ENCODE measurements at places on chromosomes 16 and 17.

DNA sequence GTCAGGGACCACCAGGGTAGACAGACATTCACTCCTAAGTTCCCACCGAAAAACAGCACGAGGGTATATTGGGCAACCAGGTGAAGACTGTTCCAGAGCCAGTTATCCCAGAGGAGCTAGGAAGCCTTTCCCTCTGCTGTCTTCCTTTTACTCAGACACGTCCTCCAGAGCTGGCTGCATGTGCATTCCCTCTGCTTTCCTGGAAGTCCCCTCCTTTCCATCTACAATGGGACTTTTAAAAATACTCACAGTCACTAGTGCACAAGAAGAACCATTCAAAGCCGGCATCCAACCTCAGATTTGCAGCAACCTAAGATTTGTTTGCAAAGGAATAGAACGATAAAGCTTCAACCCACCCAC is 32.5 kb upstream of the CRISPLD2 start:
- DNase-seq: no peak

DNA sequence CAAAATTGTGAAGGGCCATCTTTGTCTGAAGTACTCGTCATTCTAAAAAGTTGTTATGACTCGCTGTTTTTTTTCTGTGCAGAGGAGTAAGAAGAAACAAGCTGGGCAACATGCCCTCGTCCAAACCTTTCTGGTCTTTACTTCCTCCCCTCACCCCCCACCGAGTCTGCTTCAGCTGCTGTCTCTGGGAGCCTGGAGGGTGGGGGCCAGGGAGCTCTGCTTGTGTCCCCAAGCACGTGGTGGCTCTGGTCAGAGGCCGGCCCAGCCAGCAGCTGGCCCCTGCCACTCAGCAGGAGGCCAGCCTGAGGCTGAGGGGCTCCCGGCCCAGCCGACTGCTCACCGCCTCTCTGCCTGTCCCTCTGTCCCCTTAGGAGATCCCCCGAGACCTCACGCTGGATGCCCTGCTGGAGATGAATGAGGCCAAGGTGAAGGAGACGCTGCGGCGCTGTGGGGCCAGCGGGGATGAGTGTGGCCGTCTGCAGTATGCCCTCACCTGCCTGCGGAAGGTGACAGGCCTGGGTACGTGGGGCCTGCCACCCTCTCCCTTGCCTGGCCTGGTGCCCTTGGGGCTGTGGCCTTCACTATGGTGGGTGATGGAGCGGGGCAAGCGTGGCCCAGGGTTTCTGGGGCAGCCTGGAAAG is 53.7 kb upstream of the LGALS9 start:
- no peak for DNase-seq

GRCh38 chr17:46874906-46875305 is 23.5 kb downstream of the WNT9B start:
- DNase-seq: no peak

- DNase-seq: peak; percentile 53
These were observed 759 bp upstream of the TP53I13 start for GRCh38 chr17:29567554-29568330.

- DNase-seq: no peak
These were observed 29.3 kb downstream of the KIFC3 start for GRCh38 chr16:57773019-57773418.

- DNase-seq: no peak
These were observed 3.0 kb downstream of the SMCR8 start for GRCh38 chr17:18318117-18318516.

DNA sequence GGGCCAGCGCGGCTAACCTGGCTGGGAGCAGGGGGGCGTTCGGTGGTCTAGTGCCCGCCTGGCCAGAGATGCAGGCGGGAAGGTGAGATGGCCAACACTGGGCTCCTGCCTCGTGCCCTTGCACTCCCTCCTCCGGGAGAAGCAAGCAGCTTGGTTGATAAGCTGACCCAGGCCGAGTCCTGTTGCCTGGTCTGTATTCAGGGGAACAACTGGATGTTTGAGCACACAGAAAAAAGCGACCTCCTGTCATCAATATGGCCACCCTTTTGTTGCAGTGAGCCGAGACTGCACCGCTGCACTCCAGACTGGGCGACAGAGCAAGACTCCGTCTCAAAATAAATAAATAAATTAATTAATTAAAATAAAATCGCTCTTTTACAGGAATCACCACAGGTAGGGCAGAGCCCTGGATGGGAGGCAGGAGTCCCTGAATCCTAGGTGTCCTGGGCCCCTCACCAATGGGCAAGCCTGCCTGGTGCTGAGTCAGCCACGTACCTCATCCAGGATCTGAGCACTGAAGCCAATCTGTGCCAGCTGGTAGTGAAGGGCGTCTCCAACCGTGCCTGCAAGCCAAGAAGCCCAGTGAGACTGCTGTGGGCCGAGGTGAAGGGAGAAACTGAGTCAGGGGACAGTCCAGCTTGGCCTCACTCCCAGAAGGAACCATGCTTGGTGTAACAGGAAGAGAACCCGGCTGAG is 31.8 kb downstream of the HASPIN start:
- no peak for DNase-seq

- no peak for DNase-seq
These were observed 12.5 kb downstream of the DCAKD start for GRCh38 chr17:45038728-45039634.

DNA sequence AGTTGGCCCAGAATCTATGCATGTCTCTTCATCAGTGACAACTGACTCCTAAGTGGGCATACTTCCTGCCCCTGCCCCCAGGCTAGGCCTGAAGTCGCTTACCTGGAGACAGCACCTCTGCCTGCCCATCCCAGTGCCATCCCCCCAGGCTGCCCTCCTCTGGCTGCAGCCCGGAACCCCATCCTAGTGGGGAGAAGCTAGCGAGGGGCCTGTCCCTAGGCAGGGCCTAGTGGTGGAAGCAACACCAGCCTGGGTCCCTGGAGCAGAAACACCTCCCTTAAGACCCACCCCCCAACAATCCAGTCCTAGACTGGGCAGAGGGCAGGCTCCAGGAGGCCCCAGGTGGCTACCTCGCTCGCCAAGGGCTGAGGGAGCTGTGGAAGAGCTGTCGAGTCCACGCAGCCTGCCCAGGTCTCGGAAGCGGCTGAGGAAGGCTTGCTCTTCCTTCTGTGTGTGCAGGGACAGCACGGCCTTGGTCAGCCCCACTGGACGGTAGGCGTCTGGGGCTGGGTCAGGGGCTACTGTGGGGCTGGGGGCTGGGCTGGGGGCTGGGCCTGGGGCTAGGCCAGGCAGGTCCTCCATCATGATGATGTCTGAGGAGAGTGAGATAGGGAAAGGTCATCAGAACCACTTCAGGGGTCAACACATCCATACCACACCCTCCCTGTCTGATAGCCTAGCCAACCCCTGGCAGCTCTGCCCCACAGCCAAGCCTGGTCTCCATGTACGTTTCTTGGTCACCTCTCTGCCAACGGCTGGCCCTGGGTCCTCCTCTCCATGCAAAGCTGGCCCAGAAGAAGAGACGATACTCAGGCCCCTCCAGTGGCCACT is 7.6 kb downstream of the PER1 start:
- no peak for DNase-seq

DNA sequence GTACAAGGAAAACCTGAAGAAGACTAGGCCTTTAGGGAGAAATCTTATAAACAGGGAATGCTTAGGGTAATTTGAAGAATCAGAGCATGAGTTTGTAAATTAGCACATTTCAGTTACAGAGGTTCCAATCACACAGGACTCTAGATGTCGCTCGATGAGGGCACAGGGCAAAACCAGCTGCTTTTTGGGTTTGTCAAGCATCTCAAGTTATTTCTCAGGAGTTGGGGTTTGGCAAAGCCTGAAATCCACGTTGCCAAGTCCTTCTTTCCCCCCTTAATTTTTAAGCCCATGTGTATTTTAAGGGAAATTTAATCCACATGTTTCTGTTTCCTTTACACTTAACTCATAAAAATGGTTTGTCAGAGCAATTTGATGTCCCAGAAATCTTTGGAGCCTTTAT is 146.9 kb downstream of the ANKFN1 start:
- DNase-seq: no peak

- no peak for DNase-seq
These were observed 76.8 kb downstream of the CDK5R1 start for GRCh38 chr17:32563583-32563982.

- peak; percentile 49 for DNase-seq
These were observed 644 bp downstream of the NFAT5 start for GRCh38 chr16:69566240-69566980.

DNA sequence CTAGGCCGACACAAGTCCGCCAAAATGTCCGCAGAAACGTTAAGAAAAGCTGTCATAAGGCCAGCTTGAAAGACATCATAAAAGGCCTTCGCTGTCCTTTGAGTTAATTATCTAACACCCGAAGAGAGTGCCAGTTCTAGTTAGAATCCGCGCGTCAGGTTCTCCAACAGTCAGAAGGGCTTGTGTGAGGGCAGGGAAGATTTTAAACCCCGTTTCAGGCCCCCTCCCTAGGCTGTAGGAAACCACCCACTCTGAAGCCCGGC is 729 bp upstream of the CLTC start:
- DNase-seq: no peak

DNA sequence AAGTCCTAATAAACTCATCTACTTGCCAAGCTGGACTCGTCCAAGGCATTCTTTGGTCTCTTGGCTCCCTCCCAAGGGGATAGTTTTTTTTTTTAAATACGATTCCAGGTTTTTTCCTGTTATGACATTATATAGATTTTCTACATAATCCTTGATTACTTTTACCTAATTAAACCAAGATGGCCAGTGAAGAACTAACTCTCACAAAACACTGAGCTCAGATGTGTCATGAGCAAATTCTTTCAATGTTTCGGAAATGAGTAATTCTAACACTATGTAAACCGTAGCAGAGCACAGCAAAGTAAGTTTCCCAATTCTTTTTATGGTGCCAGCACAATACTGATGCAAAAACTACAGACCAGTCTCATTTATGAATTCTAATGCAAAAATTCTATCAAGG is 1.8 kb downstream of the ZNF23 start:
- no peak for DNase-seq

DNA sequence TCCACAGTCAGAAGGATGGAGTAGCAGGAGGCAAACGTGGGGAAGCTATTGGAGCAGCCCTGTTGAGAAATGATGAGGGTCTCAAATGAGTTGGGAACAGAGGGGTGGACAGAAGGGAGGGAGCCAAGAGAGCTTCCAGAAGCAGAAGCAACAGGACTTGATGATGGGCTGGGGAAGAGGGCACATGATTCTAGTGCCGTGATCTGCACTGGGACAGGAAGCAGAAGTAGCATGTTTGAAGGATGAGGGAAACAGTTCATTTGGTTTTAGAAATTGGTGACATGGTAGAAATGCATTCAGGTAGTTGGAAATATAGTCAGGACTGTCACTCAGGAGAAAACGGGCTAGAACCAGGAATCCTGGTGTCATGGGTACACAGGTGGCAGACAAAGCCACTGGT is 19.4 kb downstream of the EMP2 start:
- DNase-seq: no peak

GRCh38 chr17:37884516-37884915 is 39.7 kb upstream of the TBC1D3K start:
- no peak for DNase-seq

DNA sequence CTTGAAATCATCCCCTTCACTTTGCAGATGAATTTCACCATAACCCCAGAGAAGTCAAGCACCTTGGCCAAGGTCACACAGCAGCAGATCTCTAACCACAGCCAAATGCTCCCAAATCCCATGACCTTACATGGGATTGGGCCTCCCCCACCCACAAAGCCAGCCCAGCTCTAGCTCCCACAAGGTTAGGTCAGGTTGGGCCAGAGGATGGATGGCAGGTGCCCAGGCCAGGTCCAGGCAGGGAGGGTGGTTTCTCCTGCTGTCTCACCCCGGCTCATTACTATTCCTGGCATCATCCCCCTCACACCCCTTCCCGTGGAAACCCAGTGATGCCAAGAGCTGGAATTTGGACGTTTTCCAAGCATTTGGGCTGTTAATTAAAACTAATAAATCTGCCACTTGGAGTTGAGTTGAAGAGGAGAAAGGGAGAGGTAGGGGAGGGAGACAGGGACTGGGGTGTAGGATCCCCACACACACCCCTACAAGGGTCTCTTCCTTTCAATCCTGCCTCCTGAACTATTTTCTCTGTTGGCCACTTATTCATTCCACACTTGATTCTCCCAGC is 181.6 kb downstream of the TMEM132E start:
- no peak for DNase-seq

GRCh38 chr16:78050734-78051400 is 28.5 kb downstream of the CLEC3A start:
- DNase-seq: no peak

DNA sequence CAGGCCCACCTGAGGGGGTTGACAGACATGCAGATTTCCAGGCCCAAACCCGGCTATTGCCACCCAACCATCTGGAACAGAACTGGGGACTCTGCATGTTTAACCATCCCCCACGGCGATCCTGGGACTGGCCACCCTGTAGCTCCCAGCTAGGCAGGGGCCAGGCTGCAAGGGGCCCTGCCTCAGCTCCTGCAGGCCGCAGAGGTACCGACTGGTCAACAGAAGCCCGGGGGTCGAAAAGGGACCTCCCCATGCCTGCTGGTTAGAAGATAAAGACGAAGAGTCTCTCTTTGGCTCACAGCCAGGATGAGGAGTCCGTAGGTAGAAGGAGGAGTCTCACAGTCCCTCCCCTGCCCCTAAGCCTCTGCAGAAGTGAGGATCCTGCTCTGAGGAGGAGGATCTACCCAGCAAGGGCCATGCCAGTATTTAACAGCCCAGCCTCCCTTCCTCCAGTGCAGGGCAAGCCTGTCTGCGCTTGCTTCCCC is 223.4 kb upstream of the TNRC6C start:
- DNase-seq: no peak

DNA sequence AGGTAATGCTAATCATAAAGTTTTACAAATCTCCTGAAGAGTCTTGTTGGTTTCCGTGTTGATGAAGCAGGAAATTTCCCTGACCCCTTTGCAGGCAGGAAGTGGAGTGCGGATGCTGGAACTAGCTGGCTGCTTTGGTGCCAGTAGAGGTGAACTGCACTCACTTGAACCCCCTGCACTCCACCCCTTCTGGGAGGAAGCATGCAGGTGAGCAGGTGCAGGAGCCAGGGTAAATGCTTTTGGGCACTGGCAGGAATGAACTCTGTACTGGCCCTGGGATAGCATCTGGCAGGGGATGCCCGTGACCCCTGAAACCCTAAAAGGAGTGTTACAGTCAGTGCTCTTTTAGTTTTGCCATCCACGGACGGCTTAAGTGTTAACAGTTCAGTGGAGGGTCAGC is 430.4 kb downstream of the WWOX start:
- DNase-seq: no peak

GRCh38 chr16:63069047-63069446 is 1032.8 kb upstream of the CDH8 start:
- DNase-seq: no peak

DNA sequence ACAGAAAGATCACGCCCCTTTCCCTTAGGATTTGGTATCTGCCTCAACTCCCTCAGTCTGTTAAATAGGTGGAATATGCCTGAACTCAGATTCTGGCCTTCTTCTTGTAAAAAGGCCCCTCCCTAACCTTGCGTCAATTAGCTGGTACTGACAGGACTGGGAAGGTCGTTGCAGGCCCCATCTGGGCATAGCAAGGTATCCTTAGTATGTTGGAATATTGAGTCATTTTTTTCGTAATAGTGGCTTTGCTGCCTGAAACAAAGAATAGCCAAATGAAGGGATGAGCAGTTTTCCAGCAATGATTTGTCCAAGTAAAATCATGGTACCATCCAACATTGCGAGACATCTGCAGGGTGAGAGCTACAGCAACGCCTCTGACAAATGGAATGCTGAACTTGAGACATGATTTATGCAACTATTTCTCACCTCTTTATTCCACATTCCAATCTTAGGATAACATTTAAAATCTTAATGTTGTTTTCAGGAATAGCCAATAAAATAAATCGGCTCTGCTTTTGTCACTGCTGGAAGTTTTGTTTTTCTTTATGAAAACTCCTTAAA is 39.3 kb upstream of the BRD7 start:
- no peak for DNase-seq

GRCh38 chr17:78278139-78278741 is 46.8 kb downstream of the TMEM235 start:
- DNase-seq: no peak

All from endothelial cell (in vitro differentiated cells).